ENCODE measurements at places on chromosomes 3 and 15.

DNA sequence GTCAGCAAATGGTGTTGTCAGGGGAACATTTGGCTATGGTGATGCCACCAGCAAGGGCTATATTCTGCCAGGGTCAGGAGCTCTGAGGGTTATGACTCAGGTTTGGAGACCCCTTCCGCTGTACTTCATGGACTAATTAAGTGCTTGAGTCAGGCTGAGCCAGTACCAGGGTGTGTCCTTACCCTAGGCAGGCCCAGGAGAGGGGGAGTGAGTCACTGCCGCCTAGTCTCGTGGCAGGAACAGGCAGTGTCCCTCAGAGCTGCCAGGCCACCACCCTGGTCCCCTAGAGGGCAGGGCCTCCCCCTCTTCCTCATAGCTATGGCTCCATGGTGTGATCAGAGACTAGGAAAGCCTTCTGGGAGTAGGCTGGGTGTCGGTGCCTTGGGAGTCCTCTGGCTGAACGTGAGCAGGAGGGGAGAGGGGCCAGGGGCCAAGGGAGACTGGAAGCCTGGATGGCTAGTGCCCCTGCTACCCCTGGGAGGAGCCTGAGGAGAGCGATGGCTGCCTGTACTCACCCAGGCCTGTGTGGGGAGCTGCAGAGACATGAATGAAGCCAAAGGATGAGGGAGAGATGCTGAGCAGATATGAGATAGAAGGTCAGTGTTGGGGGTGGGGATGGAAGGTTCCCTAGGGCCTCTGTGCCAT lies 10.6 kb downstream of the MAPKAPK3 start:
- DNase-seq = no peak

DNA sequence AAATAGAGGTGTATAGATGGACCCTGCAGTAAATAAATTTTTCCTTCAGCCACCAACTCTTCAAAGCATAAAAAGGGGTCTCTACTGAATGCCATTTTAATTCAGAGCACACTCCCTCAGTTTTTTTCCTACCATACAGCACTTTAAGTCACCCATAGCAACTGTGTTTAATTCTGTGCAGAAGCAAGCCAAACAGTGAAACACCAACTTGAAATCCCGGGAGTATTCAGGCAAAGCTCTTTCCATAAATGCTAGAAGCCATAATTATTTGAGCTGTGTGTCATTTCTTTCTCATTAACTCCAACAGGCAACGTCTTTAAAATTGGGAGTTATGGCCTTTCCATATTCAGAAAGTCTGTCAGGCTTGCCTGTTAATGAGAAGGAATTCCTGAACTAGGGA lies 562.1 kb downstream of the GRM7 start:
- no peak for DNase-seq

DNA sequence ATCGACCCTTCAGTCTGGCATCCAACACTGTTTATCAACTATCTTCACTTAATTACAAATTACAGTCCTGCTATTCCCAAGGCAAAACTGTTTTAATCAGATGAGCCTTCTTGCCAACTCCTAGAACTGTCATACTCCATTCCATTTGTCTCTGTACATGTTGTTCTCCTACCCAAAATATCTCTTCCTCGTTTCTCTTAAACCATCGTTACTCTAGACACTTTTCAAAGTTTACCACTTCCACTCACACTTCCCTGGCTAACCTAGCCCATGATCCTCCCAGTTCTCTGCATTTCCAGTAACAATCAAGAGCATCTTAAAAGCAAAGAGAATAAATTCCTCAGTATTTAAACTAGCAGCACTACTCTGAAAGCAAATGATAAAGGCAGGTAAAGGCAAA lies 19.9 kb downstream of the ZNF106 start:
- DNase-seq = no peak

DNA sequence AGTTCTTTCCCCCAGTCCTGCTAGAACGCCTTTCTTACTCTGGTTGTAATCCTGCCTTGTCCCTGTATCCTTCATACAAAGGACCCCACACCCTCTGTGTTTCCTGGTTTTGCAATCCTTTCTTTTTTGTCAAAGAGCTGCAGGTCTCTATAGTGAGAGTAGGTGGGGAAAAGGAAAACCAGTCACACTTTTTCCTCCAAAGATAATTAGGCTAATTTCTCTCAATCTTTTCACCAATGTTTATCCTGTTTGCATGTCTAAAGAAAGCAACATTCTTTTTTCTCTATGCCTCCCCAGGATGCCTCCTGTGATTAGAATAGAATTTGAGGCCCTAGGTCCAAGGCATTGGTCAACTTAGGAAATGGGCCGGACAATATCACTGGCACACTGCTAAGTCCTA lies 25.4 kb downstream of the SEMA6D start:
- no peak for DNase-seq
